ENCODE measurements at places on chromosomes 16 and 17. TPM values are rescaled to one million over a fixed set of nuclear protein-coding genes. Genes with fewer than 3 reads are reported as not detected.

KRTAP4-5 gene
- not detected for polyA plus RNA-seq

EPOP gene
- polyA plus RNA-seq = 2.4 TPM

ALOX12B gene
- 0.22 TPM for polyA plus RNA-seq

- no peak for DNase-seq
These were observed 217.4 kb upstream of the TNRC6C start for GRCh38 chr17:77741109-77741508.

GRCh38 chr17:72282439-72283029, 161.7 kb downstream of the SOX9 start:
- DNase-seq = no peak

DNA sequence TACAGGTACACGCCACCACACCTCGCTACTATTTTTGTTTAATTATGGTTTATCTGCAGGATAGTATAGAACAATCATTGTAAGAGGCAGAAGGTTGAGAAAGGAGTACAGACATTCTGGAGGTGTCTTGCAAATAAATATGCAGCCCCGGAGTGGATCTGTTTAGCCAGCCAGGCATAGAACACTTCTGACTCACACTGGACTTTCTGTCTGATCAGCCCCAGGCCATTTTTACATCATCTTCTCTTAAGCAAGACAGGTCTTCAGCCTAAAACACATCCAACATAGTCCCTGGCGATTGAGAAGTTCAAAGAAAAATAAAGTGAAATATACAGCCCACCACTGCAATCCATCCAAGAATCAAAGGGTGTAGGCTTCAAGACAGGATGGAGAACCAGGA, 81.4 kb downstream of the XYLT1 start:
- peak; percentile 55 for DNase-seq

- DNase-seq = no peak
These were observed 7.9 kb downstream of the P2RX5 start for GRCh38 chr17:3688027-3688553.

GRCh38 chr16:27218756-27219155, 15.4 kb downstream of the KDM8 start:
- DNase-seq = no peak

- peak; percentile 79 for DNase-seq
These were observed 32.9 kb downstream of the CPSF4L start for GRCh38 chr17:73228748-73229236.

DNA sequence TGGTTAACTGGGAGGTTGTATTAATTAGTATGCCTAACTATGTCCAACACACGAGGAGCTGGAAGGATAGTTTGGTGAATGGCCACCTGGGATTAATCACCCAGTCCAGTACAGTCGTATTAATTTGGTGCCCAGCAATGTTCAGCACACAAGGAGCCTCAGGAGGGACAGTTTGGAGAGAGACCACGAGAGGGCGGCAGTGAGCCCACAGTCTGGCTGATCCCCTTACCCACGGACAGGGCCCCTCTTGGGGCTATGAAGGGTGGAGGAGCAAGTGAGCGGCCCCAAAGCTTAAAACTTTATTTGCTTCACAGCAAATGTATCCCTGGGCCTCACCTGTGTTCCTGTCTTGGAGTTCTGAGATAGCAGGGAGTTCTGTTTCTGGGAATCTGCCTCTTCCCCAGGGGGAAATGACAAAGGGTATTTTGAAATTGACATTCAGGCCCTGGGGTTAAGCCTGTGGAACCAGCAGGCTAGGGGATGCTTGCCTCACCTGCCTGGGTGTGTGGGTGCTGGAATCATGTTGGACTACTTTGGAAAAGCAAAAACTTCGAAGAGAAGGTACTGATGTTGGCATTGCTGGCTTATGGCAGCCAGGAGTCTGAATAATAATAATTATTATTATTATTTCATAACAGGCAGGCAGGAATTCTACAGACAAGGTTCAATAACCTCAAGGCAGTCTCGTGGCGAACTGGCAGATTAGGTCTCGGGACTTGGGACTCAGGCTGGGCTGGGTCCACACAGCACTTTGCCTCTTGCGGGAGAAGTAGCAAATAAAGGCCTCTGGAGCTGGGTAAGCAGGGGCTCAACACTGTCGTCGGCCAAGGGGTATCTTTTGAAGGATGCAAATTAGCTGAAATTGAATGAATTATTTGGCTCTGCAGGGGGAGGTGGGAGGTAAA, 227.6 kb upstream of the ASIC2 start:
- no peak for DNase-seq

All from mammary epithelial cell (primary cell).